Fibroblast of gingiva (primary cell): ENCODE measurements at places on chromosomes 1 and 21.

DNA sequence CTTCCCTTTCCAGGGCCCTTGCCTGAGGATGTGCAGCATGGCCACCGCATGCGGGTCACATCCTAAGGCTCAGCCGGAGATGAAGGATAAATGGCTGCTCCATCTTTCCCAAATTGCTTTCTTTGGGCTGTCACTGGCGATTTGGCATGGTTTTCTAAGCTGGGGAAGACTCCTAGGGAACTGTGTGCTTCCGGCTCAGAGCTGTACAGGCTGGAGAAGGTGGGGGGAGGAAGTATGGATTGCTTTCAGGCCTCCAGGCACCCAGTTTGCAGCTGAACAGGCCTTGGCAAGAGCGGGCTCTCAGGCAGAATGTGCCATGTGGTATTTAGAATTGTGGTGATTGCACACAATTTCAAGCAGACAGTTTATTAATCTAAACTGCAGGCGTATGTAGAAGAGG is 48.9 kb downstream of the TMEM53 start:
- DNase-seq = no peak

- no peak for DNase-seq
These were observed 24.9 kb upstream of the TMEM52 start for GRCh38 chr1:1943834-1944570.

DNA sequence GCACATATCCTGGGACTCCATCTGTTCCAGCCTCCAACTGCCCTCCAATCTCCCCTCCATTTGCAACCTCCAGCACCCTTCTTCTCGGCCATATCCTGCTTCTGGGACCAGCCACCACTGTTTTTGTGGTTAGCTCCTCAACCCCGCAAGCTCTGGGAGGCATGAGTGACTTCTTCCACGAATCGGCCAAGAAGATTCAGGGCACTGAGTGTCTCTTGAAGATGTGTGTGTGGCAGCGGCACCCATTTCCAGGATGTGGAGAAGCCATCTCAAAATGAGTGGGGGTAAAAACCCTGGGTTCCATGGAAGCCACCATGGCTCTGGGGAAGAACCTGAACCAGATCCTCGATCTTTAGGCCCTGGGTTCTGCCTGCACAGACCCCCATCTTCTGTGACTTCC is 194.6 kb downstream of the SLC45A1 start:
- DNase-seq = no peak

DNA sequence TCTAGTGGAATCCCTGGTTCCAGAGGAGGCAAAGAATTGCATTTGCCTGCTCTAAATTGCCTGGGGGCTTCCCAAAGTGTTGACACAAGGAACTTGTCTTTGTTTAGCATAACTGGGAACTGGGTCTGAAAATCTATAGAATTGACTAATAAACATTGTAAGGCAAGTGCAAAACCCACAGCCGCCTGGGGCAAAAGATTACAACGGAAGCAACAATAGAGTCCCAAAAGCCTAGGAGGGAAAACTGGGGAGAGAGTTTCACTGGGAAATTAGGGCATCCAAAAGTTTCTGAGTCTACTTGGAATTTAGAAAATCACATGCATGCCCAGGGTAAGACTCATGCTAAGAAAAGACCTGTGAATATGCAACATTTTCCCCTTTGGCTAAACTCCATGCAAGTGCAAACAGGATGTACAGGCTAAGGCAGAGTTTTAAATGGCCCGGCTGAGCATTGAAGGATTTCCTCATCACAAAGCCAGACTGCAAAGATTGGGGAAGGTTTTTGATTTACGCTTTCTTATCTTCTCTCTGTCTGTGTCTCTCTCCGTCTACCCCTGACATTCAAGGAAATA is 725.3 kb upstream of the NCAM2 start:
- DNase-seq = no peak

DNA sequence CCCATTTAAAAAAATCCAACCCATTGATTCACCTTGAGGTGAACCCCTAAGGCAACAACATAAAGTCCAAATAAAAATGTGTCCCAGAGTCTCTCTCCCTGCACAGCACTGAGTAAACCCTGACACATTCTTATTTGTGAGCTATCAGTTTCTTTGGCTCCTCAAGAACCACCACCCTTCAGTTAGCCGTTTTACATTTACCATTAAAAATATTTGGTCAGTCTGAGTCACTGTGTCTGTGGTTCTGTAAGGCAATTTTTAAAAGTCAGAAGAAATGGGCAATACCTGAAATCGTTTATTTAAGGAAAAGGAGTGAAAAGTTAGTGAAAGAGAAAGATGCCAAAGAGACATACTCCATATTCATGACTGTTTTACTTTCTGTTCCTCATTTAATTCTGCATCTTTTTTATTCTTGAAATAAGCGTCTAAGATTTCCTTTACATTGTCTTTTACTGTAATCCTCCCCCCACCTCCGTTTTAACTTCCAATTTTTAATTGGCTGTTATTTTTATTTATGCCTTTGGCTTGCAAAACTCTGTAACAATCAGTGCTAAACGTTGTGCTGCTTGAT is 91.7 kb upstream of the IVNS1ABP start:
- DNase-seq = no peak

- peak; percentile 52 for DNase-seq
These were observed 12.5 kb downstream of the CHML start for GRCh38 chr1:241627453-241628259.

DNA sequence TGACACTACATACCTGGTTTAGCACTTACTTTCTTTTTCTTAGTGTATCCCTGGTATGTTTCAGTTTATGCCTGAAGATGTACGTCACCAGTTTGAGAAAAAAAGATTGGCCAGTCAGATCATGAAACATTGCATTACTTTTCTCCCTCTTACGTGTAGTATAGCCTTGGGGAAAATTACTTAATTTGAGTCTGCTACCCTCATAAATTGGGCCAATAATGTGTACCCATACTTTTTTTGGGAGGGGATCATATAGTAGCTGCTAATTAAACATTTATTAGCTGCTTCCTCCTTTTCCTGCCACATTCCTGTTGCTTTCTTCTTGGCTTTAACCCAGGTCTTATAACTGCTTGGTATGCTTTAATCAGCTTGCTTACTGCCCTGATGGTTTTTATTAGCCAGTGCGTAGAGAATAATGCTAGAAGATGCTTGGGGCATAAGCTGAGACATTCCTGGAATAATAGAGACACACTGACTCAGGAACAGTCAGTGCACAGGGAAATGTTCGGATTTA is 32.1 kb downstream of the RABGAP1L start:
- DNase-seq = peak; percentile 86

DNA sequence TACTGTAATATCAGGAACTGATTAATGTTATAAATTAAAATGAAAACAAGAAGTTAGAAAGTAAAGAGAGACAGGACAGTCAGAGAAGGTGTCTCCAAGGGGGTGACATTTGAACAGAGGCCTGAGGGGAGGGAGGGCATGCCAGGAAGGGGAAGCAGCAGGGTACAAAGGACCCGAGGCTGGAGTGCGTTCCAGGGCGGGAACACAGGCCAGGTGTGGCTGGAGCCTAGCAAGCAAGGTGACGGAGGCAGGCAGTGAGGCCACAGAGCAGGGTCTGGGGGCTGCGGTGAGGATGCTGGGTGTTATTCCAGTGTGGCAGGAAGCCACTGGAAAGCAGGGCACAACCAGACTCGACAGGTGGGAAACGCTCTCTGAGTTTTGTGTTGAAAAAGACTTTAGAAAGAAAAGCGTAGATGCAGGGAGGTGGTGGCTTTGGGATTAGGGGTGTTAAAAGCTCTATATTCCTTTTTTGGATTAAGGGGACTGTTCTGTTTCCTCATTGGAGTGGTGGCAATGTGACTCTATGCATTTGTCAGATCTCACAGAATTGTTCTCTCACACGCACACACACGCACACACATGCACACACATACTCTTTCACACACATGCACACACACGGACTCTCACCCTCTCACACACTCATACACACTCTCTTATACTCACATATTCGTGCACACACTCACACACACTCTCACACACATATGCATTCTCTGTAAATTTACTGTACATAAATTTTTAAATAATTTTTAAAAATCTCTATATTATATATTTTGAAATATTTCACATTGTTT is 124.5 kb downstream of the GLIS1 start:
- DNase-seq = no peak

GRCh38 chr1:154408174-154408777 is 3.1 kb downstream of the IL6R start:
- no peak for DNase-seq
